ENCODE measurements at places on chromosomes 6 and 20. TPM values are rescaled to one million over a fixed set of nuclear protein-coding genes. Genes with fewer than 3 reads are reported as not detected.

DNA sequence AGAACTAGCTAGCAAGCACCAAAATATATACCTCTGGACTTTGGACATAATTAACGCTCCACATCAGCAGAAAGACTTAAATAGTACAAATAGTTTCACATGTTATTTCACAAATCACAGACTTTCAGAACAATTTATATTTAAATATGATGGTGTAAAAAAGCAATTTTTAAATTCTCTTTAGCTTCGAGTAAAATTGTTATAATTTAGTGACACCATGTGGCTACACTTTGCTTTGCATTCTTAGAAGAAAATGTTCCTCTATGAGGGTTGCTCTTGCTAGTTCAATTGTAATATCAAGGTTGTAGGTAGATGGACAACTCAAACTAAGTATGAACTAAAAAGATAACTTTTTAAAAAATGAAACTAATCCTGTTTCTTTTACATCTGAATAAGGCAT is 69.0 kb downstream of the BTBD9 start:
- DNase-seq, result peak; percentile 20

The CDKN1A gene
- 488 TPM for total RNA-seq

GRCh38 chr6:75748003-75748742 is 866 bp upstream of the MYO6 start:
- DNase-seq, result no peak

The STMND1 gene
- not detected for total RNA-seq

DNA sequence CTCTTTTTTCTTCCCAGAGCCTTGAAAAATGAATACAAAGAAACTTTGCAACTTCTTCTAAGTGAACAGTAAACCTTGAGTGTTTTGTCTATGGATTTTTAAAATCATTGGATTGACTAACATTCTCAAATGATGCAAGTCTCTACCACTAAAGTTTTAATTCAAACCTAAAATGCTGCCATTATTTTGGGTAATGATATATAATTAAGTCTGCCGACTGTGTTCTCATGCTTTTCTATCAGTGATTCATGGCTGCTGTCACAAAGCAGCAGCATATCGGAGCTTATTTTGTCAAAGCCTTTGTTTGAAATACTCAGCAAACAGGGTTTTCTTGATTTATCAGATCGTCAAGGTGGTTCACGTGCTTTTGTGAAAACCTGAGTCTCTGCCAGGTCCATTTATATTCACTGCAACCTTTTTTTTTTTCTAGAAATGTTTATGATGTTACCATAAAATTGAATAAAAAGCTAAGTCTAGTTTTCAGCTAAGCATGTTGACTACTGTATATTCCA is 96.3 kb downstream of the GJA1 start:
- DNase-seq, result no peak

The HFE gene
- total RNA-seq, result 11.9 TPM

GRCh38 chr20:58137651-58138265 is 90.7 kb downstream of the ANKRD60 start:
- DNase-seq, result no peak

DNA sequence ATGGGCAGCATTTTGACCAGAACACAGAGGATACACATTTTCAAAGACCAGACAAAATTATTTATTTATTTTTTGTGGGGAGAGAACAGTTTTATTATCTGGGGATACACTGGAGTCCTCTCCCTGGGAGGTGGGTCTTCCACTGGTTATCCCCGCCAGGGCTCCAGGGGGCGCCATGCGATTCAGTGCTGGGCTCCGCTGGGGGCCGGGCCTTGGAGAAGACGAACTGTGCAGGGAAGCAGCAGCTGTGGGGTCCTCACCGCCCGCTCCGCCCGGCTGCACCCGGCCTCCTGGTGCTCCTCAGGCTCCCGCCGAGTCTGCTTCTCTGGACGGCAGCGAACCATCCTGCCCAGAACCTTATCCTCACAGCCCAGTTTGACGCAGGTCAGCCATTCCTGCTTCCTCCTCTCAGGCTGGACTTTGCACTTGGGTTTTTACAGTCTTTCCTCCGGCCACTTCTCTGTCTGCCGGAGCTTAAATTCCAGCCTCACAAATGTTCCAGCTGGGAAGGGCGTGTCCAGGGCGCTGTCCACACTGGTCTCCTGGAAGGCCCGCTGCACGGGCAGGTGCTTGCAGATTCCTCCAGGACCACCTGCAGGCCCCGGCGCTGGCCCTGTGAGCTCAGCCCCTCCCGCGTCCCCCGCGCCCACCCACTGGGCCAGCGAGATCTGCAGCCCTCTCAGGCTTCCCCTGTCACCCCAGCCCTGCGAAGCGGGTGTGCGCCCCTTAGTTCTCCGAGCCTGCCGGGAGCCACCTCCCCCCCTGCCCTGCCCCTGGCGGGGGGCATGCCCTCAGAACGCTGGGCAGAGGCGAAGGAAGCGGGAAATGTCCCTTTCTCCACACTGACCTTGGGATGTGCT is 1830.0 kb upstream of the DEFB115 start:
- no peak for DNase-seq

GRCh38 chr6:151452750-151453427 is 963 bp upstream of the RMND1 start:
- peak; percentile 39 for DNase-seq

DNA sequence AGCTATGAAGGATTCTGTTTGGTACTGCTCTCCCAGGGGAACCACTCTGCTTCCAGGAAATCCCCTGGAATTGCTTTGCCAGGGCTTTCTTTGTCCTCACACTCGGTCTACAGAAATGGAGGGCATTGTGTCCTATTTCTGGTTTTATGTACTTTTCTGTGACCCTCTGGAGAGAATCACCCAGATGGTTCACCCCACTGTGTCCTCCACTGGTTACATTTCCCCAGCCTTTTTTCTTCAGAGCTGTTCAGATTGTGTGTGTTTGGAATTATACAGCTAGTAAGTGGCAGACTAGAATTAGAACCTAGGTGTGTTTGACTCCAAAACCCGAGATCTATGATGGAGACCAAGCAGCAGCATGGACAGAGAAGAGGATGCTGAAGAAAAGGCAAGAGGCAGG is 80.8 kb downstream of the CD164 start:
- DNase-seq, result no peak

- no peak for DNase-seq
Measured at GRCh38 chr6:110828396-110828795, 13.1 kb upstream of the CDK19 start.

The GPLD1 gene
- 0.26 TPM for total RNA-seq

GRCh38 chr6:63899550-63899949 is 263.9 kb downstream of the PHF3 start:
- peak; percentile 1 for DNase-seq

The BAG2 gene
- 27.2 TPM for total RNA-seq

GRCh38 chr20:15364781-15365180 is 1027.4 kb upstream of the FLRT3 start:
- DNase-seq, result no peak

The PM20D2 gene
- 3.0 TPM for total RNA-seq

- DNase-seq, result no peak
Measured at GRCh38 chr6:21190701-21191100, 402.9 kb upstream of the SOX4 start.

GRCh38 chr20:51570739-51571459 is 28.4 kb upstream of the NFATC2 start:
- no peak for DNase-seq

The LY6G5B gene
- 6.0 TPM for total RNA-seq

- peak; percentile 22 for DNase-seq
Measured at GRCh38 chr6:113630738-113631535, 226.2 kb upstream of the MARCKS start.

DNA sequence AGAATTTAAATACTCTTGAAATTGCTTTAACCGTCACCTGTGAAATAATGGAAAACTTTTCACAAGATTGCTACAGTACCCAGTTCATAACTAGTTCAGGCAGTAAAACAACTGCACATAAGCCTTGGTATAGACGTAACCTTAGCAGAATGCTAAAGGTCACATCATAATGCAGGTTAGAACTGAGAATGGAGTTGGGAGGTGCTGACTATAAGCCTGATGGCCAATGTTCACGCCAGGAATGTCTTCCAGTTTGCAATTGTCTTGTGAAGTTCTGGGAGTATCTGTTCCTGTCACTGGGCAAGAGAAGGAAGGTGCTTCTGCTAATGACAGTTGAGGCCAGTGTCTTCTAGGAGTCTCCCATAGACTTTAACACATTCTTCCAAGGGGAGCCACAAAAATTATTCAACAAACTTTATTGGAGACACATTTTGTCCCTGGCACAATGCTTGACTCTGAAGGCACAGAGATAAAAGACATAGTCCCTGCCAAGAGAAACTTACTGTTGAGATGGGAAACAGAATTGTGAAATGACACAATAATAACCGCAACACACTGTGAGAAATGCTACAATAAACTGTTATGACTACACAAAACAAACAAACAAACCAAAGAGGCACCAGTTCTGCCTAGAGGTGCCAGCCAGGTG is 24.6 kb upstream of the CEP162 start:
- DNase-seq, result no peak

The SLC17A3 gene
- total RNA-seq, result not detected

GRCh38 chr6:38805127-38805655 is 90.1 kb downstream of the DNAH8 start:
- DNase-seq, result no peak

The OR12D2 gene
- not detected for total RNA-seq

GRCh38 chr6:13709689-13710551 is 1.7 kb downstream of the RANBP9 start:
- peak; percentile 26 for DNase-seq

DNA sequence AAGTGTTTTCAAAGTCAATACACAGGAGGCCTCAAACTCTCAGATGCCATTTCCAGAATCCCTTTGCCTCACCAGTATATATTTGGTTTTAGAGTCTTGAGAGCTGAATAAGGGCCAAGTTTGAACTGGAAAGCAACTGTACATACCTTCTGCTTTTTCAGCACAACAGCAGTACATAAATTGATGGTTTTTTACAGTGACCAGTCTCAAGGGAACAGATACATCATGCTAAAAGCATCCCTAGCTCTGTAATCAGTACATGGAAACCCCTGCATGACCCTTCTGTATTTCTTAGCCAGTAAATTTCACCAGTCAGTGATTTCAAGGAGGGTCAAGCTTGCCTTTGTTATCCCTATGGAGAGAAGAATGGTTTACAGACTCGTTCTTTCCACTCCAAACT is 40.6 kb upstream of the ECHDC1 start:
- no peak for DNase-seq

DNA sequence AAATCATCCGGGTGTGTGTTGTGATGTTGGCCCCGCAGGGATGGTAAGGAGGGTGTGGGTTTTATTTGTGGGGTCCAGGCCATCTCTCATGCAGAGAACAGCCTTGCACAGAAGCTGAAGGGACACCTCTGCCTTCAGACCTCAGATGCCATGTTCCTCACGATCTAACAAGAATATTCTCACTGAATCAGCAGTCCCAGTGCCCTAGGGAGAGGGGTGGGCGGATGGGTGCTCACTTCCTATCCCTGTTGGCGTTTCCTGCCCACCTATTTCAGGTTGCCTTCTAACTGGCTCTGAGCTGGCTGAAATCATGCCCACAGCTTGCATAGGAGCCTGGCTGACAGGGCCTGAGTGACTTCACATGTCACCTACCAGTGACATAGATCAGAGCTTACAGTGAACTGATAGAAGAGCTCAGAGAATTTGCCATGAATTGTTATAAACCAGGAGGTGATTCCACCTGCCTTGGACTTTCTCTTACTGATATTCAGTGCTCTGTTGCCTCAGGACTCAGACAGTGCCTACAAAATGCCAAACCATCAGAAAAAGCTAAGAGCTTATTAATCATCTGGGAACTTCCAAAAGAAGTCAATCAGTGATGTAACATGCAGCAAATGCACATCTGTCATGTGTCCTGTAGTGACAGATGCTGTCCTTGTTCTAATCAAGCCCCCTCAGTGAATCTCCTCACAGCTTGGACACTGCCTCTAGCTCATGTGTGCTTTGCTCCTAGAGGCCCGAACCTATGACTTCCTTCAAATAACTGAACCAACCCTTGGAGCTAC is 285.8 kb upstream of the PRND start:
- DNase-seq, result no peak

DNA sequence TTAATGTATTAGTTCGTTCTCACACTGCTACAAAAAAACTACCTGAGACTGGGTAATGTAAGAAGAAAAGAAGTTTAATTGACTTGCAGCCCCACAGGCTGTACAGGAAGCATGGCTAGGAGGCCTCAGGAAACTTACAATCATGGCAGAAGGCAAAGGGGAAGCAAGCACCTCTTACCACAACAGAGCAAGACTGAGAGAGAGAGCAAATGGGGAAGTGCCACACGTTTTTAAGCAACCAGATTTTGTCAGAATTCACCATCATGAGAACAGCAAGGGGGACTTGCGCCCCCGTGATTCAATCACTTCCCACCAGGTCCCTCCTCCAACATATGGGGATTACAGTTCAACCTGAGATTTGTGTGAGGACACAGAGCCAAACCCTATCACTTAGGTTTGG is 70.8 kb upstream of the SRSF6 start:
- no peak for DNase-seq

GRCh38 chr6:170211404-170212025 is 79.4 kb downstream of the DLL1 start:
- no peak for DNase-seq

The LRRN4 gene
- not detected for total RNA-seq

GRCh38 chr20:49430320-49430719 is 52.1 kb downstream of the KCNB1 start:
- no peak for DNase-seq

The BCAS1 gene
- total RNA-seq, result not detected

DNA sequence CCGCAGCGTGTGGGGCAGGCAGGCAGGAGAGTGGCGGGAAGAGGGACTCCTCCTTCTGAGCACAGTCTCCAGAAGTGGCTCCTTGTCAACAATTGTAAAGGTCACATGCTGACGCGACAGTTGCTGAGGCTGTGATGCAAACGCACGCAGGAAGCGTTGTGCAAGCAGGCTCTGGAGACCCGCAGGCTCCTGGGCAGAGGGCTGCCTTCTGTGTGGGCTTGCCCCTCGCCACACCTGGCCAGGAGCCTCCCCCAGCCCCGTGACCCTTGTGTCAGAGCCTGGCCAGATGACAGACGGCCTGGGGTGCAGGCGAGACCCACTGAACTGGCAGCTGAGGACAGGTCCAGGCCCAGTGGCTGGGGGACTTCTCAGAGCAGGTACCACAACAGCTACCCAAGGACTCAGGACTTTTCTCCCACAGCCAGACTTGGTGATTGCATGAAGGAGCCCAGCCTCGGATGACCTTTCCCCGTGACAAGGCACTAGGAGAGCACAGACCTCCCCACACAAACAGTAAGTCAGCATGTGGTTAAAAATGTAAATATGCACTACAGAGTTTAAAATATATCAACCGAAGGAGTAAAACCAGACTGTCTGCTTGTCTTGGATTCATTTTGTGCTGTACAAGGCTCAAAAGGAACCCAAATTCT is 222.1 kb upstream of the RREB1 start:
- no peak for DNase-seq

GRCh38 chr6:126380072-126380583 is 40.2 kb downstream of the CENPW start:
- no peak for DNase-seq

All from HFFc6 (cell line).